ENCODE measurements at places on chromosomes 4 and X. TPM values are rescaled to one million over a fixed set of nuclear protein-coding genes. Genes with fewer than 3 reads are reported as not detected.

Gene DKK2
- 54.8 TPM for total RNA-seq

Gene GYPA
- total RNA-seq = 3.8 TPM

Gene TRAM1L1
- 12.1 TPM for total RNA-seq

Gene NPNT
- total RNA-seq = 55.7 TPM

Gene ITM2A
- total RNA-seq = 104 TPM

Gene TEX13B
- not detected for total RNA-seq

Gene COL4A6
- 21.6 TPM for total RNA-seq
